Umbilical cord (tissue), 2 donors: ENCODE measurements at places on chromosomes 1 and 21. TPM values are rescaled to one million over a fixed set of nuclear protein-coding genes. Genes with fewer than 3 reads are reported as not detected.

DNA sequence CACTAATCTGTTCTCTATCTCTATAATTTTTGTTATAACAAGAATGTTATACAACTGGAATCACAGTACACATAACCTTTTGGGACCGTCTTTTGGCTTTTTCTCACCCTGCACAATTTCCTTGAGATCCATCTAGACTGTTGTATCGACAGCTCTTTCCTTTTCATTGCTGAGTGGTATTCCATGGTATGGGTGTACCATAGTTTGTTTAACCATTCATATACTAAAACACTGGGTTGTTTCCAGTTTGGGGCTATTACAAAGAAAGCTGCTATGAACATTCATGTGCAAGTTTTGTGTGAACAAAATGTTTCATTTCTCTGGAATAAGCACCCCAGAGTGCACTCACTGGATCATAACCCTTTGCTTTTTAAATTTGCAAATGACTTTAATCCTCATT is 15.4 kb upstream of the HCRTR1 start:
- no peak for DNase-seq

GRCh38 chr1:67627906-67628305 is 57.1 kb upstream of the GADD45A start:
- DNase-seq, result no peak

- DNase-seq, result no peak
Measured at GRCh38 chr1:23805025-23805424, 4.5 kb upstream of the GALE start.

DNA sequence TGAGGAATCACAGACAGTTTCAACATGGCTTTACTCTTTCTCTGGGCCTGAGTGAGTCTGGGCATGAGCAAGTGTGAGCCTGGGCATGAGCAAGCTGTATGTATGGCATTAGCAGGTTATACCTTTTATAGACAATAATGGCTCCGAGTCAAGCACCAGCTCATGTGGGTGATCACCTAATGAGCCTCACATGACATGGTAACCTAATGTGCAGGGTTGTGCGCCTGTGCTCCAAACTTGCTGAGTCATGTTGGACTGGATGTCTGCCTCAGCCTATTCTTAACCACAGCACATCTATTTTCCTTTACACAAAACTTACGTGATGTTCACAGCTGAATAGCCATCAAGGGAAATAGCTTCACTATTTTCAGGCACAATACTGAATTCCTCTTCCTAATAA is 236.2 kb upstream of the NRIP1 start:
- no peak for DNase-seq

DNA sequence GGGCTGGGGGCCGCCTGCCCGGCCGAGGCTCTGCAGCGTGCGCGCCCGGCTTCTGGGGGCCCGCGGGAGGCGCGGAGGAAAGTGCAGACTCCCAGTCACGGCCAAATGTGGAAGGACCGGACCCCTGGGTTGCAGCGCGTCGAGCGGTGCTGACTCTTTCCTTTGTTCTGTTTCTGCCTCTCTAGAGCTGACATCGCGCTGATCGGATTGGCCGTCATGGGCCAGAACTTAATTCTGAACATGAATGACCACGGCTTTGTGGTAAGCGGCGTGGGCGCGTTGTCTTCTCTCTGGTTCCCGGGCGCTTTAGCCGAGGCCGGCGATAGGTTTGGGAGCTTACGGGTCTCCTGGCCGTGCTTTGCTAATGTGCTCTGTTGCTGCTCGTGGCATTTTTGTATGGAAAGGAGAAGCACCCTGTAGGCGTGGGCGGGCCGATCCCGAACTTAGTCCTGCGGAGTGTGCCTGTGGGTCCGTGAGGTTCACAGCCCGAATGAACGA is 629 bp downstream of the PGD start:
- peak; percentile 62 for DNase-seq

The WNT9A gene
- total RNA-seq, result 8.7 TPM

The NR1I3 gene
- 0.48 TPM for total RNA-seq

The TIE1 gene
- 17.1 TPM for total RNA-seq

The GJB3 gene
- 6.3 TPM for total RNA-seq

The SRGAP2B gene
- total RNA-seq, result 42.9 TPM
